MM.1S (cell line): ENCODE measurements at places on chromosomes 1 and 21.

DNA sequence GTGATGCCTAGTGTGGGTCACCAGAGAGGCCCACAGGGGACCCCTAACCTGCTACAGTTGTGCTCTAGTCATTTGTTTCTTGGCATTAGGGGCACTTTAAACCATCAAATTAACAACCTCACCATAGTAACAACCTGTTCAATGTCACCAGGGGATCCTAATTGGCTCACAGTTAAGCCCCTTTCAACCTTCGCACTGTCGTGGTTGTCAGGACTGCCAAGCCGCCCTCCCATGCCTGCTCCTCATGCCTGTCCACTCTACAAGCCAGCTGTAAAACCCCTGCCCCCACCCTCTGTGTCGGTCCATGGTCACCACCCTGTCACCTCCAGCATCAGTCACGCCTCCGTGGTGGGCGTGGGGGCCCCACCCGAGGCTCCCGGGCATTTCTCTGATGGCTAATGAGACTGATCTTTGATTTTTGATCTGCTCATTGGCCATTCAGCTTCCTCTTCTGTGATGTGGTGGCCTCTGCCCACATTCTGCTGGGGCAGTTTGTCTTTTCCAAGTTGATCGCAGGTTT is 96.6 kb downstream of the WDR4 start:
- DNase-seq: no peak

- DNase-seq: no peak
Measured at GRCh38 chr21:37231249-37231645, 35.9 kb downstream of the VPS26C start.

GRCh38 chr1:18924221-18924691 is 21.9 kb upstream of the ALDH4A1 start:
- no peak for DNase-seq

- no peak for DNase-seq
Measured at GRCh38 chr1:15963363-15963967, 12.4 kb downstream of the ZBTB17 start.

DNA sequence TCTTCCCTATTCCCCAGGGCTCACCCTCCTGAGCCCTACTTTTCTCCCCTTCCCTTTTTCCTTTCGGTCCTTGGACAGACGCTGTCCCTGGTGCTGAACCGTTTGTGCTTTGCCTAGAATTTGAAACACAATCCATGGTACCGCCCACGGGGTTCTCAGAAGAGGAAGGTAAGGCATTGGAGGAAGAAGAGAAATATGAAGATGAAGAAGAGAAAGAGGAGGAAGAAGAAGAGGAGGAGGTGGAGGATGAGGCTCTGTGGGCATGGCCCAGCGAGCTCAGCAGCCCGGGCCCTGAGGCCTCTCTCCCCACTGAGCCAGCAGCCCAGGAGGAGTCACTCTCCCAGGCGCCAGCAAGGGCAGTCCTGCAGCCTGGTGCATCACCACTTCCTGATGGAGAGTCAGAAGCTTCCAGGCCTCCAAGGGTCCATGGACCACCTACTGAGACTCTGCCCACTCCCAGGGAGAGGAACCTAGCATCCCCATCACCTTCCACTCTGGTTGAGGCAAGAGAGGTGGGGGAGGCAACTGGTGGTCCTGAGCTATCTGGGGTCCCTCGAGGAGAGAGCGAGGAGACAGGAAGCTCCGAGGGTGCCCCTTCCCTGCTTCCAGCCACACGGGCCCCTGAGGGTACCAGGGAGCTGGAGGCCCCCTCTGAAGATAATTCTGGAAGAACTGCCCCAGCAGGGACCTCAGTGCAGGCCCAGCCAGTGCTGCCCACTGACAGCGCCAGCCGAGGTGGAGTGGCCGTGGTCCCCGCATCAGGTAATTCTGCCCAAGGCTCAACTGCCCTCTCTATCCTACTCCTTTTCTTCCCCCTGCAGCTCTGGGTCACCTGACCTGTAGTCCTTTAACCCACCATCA is 10.4 kb downstream of the BCAN start:
- no peak for DNase-seq

DNA sequence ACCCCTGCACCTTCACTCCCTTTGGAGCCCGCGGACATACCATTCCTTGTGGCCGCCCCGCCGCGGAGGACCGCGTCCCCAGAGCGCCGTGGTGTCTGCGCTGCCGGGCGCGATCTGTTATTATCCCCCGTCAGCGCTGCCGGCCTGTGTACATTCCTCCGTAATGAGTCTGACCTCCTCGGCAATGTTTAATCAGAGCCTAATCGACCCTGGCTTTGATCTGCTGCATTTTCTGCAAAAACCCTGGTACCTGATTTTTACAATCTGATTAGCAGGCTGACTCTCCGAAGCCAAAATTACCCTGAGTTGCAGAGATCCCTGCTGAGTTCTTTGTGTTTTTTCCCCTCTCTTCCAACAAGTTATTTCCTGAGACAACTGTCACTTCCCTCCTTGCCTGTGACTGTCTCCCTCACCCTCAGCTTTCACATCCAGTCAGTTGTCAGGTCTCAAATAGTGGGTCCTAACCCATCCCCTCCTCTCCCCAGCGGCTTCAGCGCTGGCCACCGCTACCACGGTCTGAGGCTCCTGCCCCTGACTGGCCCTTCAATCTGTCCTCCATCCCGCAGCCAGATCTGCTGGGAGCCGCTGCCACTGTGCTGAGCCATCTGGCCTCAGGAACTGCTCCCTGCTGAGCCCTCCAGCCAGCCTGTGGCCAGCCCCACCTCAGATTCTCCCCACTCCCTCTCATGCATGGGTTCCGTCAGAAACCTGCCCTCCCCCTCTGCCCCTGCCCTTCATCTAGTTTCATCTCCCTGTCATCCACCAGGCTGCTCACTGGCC is 53.5 kb downstream of the GLIS1 start:
- no peak for DNase-seq

DNA sequence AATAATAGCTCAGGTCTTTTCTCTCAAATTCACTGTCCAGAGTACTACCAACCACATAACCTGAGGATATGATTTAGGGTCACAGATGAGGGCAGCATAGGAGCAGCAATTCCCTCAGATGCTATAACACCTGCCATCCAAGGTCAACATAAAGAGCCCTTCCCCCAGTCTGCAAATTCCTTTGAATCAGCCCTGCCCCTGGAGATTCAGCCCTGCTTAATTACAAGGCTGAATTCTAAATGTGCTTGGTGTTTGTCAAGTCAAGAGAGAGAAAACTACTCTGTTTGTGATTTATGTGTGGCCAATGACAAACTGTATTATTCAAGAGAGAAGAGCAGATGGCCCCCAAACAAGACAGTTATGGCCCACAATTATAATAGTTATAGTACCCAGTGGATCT is 195.7 kb upstream of the ADGRL2 start:
- no peak for DNase-seq
